ENCODE measurements at places on chromosomes 12 and 14. TPM values are rescaled to one million over a fixed set of nuclear protein-coding genes. Genes with fewer than 3 reads are reported as not detected.

Gene AKAP3
- 3.7 TPM for total RNA-seq

Gene WASHC4
- total RNA-seq: 60.9 TPM

Gene SIX6
- total RNA-seq: not detected

Gene PHLDA1
- total RNA-seq: 23.6 TPM

Gene PPP1R1A
- total RNA-seq: 77.6 TPM

Gene YARS2
- total RNA-seq: 29.5 TPM

Gene TMPRSS12
- not detected for total RNA-seq
